ENCODE measurements at places on chromosomes 4 and X.

- no peak for DNase-seq
These were observed 11.0 kb downstream of the FAT1 start for GRCh38 chr4:186712690-186713089.

DNA sequence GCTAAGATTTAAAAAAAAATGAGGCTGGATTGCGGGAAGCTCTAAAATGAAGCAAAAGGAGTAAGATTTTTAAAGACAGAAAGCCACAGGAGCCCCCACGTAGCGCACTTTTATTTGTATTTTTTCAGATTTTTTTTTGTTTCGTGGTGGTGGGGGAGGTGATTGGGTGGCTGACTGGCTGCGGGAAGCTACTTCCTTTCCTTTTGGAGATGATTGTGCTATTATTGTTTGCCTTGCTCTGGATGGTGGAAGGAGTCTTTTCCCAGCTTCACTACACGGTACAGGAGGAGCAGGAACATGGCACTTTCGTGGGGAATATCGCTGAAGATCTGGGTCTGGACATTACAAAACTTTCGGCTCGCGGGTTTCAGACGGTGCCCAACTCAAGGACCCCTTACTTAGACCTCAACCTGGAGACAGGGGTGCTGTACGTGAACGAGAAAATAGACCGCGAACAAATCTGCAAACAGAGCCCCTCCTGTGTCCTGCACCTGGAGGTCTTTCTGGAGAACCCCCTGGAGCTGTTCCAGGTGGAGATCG is 908 bp downstream of the PCDH10 start:
- DNase-seq: no peak

DNA sequence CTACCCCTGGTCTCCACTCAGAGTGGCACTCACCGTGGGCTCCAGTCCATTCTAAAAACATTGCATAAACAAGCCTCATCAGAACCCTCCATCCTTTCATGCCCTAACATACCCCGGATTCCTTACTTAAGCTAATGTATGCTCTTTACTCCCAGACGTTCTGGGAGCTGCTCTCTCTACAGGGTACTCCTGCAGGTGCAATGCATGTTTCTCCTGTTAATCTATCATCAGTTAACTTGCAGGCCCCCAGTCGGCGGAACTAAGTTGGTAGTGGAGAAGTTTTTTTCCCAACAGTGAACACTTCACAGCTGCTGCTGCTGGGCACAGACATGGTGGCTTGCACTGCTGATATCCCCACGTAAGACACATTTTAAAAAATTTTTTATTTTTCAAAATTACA is 161.6 kb upstream of the FAT1 start:
- DNase-seq: no peak

- DNase-seq: no peak
These were observed 127.8 kb downstream of the ANOS1 start for GRCh38 chrX:8604131-8604530.

- DNase-seq: peak; percentile 68
These were observed 118.3 kb upstream of the ETNPPL start for GRCh38 chr4:108881190-108881589.

- no peak for DNase-seq
These were observed at the start of gene FAM241A for GRCh38 chr4:112145326-112145789. TSS of gene FAM241A (plus strand) at chr4:112145454. CDS start at chr4:112145581, 127 bp downstream.

- DNase-seq: no peak
These were observed 319.1 kb downstream of the PCDH19 start for GRCh38 chrX:100090931-100091330.

DNA sequence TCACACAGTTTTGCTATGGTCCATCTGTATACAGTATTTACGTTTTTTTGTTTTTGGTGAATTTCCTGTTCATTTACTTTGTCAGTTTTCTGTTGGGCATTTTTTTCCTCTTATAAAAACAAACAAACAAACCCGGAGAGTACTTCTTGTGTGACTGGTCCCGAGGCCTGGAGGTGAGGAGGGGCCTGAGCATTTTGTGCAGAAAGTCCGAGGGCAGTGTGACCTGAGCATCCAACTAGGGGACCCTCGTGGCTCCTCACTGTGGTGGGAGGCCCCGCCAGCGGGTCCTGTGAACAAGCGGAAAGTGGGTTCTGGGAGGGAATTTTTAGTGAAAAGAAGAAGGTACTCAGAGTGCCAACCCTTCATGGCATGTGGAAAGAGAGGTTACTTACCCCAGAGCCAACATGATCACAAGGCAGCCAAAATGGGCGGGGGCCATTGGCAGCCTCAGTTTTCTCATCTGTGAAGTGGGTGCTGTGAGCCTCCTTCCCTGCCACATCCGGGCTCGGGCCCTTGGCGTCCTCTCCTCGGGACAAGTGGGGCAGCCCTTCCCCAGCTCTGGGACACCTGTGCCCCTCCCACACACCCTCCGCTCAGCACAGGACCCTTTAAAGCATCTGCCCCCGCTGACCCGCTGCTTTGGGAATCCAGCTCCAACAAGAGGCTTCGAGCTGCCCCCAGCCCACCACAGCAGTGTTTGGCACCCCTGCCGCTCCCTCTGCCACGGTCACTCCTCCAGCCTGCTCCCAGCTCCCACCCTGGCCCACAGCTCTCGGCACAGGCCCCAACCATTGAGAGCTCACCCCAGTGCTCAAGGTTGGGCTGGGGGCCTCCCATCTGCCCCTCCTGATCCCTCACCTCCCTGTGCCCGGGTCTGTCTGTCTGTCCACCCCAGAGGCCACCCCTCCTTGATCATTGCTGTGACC is 22.8 kb upstream of the GPR78 start:
- DNase-seq: no peak

- DNase-seq: no peak
These were observed 17.3 kb downstream of the COQ2 start for GRCh38 chr4:83267121-83267829.

GRCh38 chrX:21865436-21865835 is 9.6 kb downstream of the YY2 start:
- no peak for DNase-seq

DNA sequence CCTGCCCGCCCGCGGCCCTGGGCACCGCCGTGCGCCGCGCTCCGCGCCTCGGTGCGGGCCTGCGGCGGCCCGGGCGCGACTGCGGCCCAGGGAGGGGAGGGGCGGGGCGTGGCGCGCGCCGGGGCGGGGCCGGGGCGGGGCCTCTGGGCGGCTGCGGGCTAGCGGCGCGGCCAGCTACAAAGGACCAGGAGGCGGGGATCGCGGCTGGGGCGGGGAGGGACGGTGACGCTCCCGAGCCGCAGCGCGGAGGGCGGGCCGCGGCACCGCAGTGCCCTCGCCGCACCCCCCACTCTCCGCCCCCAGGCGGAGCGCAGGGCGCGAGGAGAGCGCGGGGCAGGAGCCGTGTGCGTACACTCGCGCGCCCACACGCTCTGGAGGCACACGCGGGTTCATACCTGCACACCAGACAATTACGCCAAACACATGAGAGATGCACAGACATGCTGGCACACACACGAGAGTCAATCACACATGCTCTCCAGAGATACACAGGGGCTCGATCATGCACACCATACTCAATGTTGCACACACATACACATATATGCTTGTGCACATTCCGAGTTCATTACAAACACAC is at the start of gene CRMP1:
TSS of gene CRMP1 (minus strand) at position 83 of the 577 bp plus-strand sequence. CDS start 117 bp downstream, outside the sequence.
- DNase-seq: no peak

DNA sequence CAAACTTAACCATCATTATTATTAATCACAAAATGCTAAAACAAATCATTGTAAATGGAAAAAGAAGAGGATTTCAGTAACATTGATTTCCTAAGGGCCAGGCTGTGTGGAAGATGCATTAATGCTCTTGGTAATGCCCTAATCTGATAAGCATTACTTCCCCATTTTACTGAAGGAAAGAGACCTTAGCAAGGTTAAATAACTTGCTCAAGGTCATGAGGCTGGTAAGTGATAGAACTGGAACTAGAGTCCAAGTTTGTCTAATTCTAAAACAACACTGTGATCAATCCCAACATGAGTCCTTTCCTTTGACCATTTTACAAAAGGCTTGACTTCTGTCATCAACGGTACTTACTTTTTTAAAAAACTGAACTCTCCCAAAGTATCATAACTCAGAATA is 32.6 kb downstream of the ADAMTS3 start:
- no peak for DNase-seq

- no peak for DNase-seq
These were observed 476 bp upstream of the GDI1 start for GRCh38 chrX:154436374-154436982.

DNA sequence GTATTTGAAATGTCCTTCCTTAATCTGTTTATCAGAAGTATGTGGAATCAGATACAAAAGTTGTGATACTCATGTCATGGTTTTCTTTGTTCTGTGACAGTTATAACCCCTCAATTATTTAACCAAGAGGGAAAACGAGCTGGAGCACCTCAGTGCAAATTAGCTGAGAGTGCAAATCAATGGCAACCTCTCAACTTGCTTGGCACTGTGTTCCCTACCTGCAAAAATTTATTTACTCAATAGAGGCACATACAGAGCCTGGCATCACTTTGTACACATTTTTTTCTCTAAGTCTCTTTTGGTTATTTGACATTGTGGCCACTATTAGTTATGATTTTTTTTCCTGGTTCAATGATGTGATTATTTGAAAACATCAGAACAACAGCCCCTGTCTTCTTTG is 186.2 kb downstream of the STIM2 start:
- no peak for DNase-seq

DNA sequence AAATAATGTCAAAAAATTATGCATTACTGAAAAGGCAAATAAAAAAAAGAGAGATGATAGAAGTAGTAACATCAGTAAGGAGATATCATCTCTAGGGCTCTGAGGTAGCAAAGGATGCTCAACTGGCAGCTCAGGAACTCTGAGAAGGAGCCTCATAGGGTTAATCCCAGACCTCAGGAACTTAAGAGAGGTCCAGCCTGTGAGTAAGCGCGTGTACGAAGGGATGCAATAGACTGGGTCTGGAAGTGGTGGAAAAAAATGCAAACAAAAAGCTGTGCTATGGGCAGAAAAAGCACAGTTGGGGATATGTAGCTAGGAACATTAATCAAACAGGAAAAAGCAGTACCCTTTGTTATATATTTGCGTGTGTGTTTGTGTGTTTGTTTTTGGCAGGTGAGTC is 282.0 kb downstream of the GALNTL6 start:
- no peak for DNase-seq

- no peak for DNase-seq
These were observed 21.4 kb downstream of the SCARB2 start for GRCh38 chr4:76192236-76192635.

GRCh38 chr4:106806158-106806797 is 229.8 kb downstream of the DKK2 start:
- DNase-seq: no peak

DNA sequence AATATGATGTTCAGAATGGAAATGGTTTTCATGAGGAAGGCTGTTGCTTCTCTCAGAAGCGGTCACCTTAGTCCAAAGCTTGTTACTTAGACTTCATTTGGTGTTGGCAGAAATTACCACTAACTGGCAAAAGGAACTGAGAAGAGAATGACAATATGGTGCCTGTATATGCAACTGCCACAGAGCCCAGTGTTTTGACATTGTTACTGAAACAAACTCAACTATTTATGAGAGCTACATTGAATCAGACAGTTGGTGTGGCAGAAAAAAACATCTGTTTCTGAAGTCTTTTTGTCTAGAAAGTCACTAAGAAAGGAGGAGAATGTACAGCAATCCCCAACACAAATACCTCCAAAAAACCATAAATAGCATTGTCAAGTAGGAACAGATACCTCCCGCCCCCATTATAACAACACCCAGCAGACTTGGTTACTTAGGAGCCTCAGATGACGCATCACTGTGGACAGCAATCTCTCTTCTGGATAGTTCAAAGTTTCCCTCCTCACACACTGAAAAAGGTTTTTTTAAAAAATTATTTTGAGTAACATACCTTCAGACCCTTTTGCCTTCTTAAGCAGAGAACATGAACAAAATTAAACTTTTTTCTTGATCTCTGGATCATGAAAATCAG is 92.2 kb downstream of the MAML3 start:
- no peak for DNase-seq

- DNase-seq: no peak
These were observed 20.4 kb upstream of the PI4K2B start for GRCh38 chr4:25213347-25213979.

- no peak for DNase-seq
These were observed 27.4 kb downstream of the SMARCA1 start for GRCh38 chrX:129495900-129496299.

DNA sequence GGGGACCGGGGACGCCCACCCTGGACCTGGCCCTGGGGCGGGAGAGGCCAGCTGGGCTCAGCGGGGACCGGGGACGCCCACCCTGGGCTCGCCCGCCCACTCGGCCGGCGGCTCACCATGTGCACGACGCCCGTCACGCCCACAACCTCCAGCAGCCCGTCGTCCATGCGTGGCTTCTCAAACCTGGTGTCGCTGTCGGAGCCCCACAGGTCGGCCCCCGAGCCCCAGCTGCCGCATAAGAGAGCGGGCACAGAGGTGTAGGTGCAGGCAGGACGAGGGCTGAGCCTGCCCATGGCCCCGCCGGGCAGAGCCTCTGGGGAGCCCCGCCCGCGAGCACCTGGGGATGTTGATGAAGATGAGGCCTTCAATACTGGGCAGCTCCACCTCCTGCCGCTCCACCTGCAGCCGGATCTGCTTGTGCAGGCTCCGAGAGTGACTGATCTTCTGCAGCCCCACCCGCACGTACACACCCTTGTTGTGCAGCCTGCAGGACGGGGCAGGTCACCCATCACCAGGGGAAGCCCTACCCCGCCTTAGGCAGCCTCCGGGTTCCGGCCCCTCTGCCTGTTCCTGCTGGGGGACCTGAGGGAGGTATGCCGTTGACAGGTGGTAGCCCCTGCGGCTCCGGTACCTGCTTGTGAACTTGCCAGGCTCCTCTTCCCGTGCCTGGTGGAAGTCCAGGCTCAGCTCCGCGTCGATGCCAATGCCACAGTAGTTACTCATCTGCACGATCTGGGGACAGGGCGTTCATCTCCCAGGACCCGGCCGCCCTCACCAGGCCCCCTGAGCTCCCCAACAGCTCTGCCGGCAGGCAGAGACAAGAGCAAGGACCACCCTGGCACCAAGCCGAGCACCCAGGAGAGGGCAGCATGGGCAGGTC is 11.8 kb downstream of the DGKQ start:
- no peak for DNase-seq

DNA sequence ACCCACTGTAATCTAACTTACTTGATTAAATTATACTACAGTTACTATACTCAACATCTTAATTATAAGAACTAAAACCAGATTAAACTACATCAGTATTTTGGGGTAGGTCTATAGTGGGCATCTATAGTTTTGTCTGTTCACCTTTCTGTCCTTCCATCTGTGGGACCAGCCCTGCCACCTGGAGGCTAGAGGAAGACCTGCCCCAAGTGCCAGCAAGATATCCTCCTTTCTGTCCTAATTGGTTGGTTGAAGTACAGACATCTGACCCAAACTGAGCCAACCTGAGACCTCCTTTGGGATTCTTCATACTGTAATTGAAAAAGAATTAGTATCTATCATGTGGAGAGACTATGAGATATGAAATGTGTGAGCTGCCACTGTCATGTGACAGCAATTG is 172.2 kb upstream of the TLL1 start:
- no peak for DNase-seq

DNA sequence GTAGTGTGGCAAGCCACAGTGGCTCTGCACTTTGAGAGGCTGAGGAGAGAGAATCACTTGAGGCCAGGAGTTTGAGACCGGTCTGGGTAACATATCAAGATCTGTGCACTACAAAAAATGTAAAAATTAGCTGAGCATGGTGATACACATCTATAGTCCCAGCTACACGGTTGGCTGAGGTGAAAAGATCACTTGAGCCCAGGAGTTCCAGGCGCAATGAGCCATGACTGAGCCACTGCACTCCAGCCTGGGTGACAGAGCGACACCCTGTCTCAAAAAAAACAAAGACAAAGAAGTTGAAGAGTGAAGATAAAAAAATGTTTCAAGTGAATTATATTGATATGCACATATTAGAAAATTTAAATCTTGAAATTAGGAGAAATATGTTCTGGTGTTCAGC is 46.3 kb downstream of the SULT1B1 start:
- no peak for DNase-seq

GRCh38 chr4:173169428-173170181 is 994 bp downstream of the GALNT7 start:
- DNase-seq: no peak

Data from HFF-Myc (cell line).